Posterior vena cava (tissue), 2 donors: ENCODE measurements at places on chromosomes 5 and 9. TPM values are rescaled to one million over a fixed set of nuclear protein-coding genes. Genes with fewer than 3 reads are reported as not detected.

- DNase-seq = no peak
Measured at GRCh38 chr5:136066661-136067271, 38.0 kb downstream of the TGFBI start.

- DNase-seq = no peak
Measured at GRCh38 chr5:148569948-148570347, 84.4 kb downstream of the HTR4 start.

GRCh38 chr9:110036286-110036685 is 171.7 kb downstream of the C9orf152 start:
- no peak for DNase-seq

DNA sequence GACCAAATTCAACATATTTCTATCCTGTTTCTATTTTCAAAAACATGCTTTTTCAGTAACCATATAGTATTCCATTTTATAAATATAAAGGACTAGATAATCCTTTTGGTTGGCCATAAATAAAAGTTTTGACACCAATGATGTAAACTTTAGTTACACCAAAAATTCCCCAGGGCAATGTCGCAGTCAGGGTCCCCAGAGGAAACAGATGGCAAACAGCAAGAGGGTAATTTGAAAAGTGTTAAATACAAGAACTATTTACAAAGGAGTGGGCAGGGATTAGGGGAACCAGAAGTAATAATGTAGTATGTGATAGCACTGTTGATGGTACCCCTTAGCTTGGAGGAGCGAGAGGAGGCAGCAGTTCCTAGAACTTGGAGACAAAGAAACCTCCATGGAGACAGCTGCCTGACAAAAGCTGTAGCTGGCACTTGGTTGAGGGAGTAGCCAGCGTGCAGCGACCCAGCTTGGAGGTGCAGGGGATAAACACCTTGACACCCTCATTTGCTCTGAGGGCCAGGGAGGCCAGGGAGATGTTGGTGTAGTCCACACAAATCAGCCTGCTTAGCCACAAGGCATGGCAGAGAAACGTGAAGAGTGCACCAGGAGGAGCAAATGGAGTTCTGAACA is 18.3 kb upstream of the MSANTD3 start:
- DNase-seq = no peak

PCDHGB6 gene
- total RNA-seq = 6.7 TPM

ST8SIA4 gene
- total RNA-seq = 13.6 TPM

MAMDC4 gene
- total RNA-seq = 1.5 TPM

EFNA5 gene
- total RNA-seq = 4.2 TPM

ZFYVE16 gene
- total RNA-seq = 35.2 TPM
